ENCODE measurements at places on chromosomes 12 and 14.

- no peak for DNase-seq
These were observed 36.6 kb downstream of the SENP1 start for GRCh38 chr12:48069241-48069640.

GRCh38 chr14:89139404-89140247 is 277.4 kb downstream of the FOXN3 start:
- no peak for DNase-seq

DNA sequence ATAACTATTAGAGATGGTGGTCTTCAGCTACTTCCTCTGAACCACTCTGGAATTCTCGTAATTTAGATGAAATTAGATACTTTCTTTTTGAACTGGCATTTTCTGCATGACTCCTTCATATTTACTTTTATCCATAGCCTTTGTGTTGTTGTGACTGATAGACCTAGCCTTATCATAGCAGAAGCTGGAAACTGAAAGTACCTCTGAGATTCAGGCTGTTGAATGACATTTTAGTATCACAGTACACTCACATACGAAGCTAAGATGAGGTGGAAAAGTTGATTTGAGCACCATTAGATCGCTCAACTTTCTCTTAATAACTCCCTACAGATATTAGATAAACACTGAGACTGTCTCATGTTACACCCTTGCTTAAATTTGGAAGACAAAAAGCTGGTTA is 525.1 kb upstream of the FBXO33 start:
- no peak for DNase-seq

GRCh38 chr12:57175428-57176138 is 28.2 kb upstream of the LRP1-AS start:
- DNase-seq, result peak; percentile 83

GRCh38 chr14:105168496-105168978 is at the start of gene JAG2:
Gene JAG2, minus strand, starts transcription at chr14:105168776. Its CDS starts 356 bp downstream, at chr14:105168420.
- DNase-seq, result no peak

- no peak for DNase-seq
These were observed 171.5 kb downstream of the CHST11 start for GRCh38 chr12:104627990-104628830.

DNA sequence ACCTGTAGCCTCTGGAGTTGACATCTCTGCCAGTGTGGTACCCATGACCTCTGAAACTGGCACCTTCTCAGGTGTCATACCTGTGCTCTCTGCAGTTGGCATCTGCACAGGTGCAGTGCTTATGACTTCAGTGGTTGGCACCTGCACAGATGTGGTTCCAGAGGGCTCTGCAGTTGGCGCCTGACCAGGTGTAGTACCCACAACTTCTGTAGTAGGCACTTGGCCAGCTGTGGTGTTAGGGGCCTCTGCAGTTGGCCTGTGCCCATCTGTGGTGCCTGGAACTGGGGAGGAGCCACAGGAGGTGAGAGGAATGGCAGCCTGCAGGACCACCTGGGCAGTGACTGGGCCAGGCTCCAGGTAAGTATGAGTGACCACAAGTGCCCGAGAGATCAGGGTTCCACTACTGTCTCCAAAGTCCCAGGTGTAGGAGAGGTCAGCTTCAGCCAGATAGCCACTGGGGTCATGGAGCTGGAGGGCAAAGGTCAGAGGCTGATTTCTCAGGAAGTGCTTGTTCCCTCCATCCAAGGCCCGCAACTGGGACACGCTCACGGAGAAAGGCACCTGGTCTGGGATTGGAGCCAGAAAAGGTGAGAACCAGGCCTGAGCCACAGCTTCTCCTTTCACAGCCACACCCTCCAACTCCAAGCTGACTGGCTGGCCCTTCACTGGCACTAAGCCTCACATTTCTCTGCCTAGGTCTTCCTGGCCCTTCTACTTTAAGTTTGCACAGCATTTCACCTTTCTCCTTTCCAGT is 8.6 kb downstream of the PMEL start:
- DNase-seq, result no peak

GRCh38 chr12:64633011-64633939 is 23.0 kb downstream of the RASSF3 start:
- no peak for DNase-seq

GRCh38 chr14:104953097-104953496 is 25.1 kb downstream of the AHNAK2 start:
- no peak for DNase-seq

DNA sequence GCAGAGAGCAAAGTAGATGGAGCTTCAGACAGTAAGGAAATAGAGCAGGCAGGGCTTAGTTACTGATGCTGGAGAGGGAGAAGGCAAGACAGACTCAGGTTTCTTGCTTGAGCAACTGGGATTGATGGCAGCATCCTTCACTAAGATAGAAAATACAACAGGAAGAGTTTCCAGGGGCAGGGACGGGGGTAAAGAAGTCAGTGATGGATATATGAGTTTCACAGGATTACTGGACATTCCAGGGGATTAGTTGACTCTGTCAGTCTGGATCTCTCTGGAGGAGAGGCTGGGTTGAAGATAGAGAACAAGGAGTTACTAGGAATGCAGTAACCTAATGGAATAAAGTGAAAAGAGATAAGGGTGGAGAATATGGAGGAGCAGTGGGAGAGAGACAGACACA is 74.5 kb upstream of the ATF1 start:
- no peak for DNase-seq

DNA sequence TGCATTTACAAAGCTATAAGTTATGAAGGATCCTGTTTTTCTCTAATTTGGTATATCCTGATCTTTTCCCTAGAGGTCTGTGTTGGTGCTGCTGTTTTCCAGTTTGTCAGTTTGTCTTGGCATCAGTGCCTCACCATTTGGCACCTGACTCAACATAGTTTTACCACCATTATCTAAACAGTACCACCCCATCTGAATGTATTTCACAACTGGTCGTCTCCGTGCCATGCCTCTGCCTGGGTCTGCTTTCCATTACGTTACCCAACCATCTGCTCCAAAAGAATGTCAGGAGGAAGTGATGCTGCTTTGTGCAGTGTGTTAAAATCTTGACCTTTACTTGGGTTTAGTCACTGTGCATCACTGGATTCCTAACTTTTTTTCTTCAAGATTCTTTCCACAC is 129.3 kb upstream of the RASSF8 start:
- DNase-seq, result no peak

- DNase-seq, result no peak
These were observed 2.0 kb upstream of the BEGAIN start for GRCh38 chr14:100589071-100589759.

DNA sequence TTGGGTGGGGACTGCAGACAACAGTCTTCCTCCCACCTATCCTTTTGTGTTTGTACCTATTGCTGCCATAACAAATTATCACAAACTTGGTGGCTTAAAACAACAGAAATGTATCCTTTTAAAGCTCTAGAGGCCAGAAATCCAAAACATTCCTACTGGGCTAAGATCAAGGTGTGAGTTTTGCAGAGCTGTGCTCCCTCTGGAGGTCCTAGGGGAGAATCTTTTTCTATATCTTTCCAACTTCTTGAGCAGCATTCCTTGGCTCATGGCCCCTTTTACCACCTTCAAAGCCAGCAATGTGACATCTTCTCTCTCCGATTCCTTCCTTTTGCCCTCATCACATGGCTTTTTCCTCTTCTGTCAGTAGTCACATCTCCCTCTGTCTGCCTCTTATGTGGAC is 190.6 kb downstream of the TTC8 start:
- DNase-seq, result no peak

GRCh38 chr12:10126413-10126812 is 3.6 kb downstream of the CLEC7A start:
- no peak for DNase-seq

DNA sequence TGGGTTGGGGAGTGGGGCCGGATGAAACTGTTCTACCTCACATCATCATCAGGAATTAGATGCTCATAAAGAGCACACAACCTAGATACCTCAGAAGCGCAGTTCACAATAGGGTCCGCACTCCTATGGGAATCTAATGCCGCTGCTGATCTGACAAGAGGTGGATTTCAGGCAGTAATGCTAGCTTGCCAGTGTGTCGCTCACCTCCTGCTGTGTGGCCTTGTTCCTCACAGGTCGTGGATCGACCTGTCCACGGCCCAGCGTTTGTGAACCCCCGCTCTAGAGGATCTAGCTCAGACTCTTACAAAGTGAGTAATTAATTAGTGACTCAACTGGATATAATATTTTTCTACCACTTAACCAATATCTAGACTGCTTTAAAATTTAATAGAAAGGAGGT is 5.8 kb downstream of the PPP1R12A start:
- DNase-seq, result no peak

DNA sequence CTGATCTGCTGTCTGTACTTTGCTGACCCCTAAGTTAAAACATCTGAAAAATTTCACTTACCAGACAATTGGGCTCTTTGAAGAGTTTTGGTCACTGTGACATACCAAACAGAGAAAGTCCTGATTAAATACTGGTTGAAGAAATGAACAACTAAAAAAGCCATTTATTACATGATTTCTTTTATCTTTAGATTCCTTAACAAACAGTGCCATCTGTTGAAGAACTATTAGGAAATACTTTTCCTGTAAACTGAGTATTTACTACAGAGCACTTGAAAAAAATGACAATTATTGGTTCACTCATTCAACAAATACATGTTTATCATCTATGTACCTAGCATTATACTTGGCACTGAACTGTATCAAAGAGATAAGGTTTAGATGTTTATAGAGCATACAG is 6.5 kb upstream of the WASHC4 start:
- no peak for DNase-seq

- DNase-seq, result no peak
These were observed 132.8 kb downstream of the TTLL5 start for GRCh38 chr14:75793806-75794205.

- DNase-seq, result no peak
These were observed 31.5 kb downstream of the TMEM63C start for GRCh38 chr14:77212943-77213678.

- DNase-seq, result no peak
These were observed 29.8 kb upstream of the RAP1B start for GRCh38 chr12:68580911-68581310.

- DNase-seq, result no peak
These were observed 26.2 kb upstream of the TRIM9 start for GRCh38 chr14:51121096-51121495.

DNA sequence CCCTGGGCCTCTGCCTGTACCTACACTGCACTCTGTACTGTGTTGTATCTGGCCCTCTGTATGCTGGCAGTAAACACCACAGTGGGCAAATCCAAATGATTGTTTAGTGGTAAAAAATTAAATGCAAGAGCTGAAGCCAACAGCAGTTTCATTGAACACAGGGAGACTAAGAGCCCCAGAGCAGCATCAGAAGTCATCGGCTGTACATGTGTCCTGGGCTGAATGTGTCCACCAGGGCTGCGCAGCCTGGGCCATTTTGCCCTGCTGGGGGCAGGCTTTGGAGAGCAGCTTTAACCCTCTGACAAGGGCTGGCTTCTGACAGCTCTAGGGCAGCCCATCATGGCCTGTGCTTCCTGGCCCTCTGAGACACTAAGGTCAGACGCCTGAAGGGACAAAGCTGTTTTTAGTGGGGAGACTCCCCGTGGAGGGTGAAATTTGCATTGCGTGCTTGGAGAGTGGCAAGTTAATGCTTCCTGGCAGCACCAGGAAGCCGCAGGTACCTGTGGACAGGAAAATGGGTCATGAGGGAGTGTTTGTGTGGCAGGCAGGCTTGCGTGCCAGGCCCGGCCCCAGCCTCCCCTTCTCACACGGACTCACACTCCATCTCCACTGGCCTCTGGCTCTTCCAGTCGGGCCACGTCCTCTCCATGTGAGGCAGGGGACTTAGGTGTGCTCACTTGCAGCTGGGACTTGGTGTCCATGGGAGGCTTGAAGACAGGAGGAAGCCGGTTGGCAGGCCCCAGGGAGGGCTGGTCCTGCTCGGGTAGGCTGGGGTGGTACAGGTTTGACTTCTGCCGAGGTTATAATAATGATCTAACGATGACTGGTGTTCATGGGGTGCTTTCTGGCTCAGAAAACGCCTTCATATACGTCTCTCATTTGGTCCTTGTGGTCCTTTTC is 150.1 kb downstream of the TSPAN9 start:
- no peak for DNase-seq

GRCh38 chr12:90099288-90099687 is 390.6 kb upstream of the ATP2B1 start:
- DNase-seq, result no peak

DNA sequence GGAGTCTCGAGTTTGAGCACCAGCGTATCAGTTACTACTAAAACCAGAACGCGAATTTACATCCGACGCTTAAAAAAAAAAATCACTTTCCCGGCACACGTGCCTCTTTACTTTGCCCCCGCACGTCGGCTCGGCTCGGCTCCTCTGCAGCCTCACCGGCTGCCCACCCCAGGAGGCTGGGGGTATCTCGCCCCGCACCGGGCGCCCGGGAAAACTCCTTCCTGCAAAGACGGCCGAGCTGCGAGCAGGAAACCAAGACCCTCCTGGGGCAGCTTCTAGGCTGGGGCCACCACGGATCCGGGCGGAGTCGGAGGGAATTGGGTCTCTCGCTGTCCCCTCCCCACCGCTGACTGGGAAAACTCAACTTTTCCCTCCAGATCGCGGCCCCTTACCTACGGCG is 610 bp downstream of the VSIG10 start:
- peak; percentile 40 for DNase-seq

- no peak for DNase-seq
These were observed 473 bp upstream of the TMEM19 start for GRCh38 chr12:71685312-71685906.

- DNase-seq, result no peak
These were observed 9.0 kb upstream of the MLEC start for GRCh38 chr12:120677765-120678473.
